Cerebellar nuclear complex (tissue), 1 donor: ENCODE measurements at places on chromosomes 3 and 15.
A peak's percentile ranks its signal among the peaks of the same experiment; 100 is the strongest.

DNA sequence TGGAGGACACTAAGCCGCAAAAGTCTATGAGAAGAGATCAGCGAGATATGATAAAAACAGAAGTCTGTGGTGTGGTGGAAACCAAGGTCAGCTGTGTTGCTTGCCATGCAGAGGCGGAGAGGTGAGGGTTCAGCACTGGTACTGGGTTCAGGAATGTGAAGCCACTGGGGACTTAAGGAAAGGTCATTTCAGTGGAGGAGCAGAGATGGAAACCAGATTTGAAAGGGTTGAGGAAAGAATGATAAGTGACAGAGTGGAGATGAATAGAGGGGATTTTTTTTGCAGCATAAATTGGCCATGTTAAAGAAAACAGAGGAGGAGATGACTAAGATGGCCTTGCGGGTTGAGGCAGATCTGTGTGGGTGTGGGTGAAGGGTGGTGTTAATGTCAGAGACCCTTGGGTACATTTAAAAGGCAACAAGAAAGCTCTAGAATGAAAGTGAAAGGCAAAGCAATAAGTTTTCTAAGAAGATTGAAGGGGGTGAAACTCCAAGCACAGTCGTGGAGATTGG is 265.5 kb downstream of the ADAMTSL3 start:
- DNase-seq, result no peak

GRCh38 chr3:123859177-123859576 is 25.0 kb downstream of the MYLK start:
- DNase-seq, result no peak

- no peak for DNase-seq
Observed at GRCh38 chr3:195208183-195208582, 62.8 kb downstream of the XXYLT1 start.

DNA sequence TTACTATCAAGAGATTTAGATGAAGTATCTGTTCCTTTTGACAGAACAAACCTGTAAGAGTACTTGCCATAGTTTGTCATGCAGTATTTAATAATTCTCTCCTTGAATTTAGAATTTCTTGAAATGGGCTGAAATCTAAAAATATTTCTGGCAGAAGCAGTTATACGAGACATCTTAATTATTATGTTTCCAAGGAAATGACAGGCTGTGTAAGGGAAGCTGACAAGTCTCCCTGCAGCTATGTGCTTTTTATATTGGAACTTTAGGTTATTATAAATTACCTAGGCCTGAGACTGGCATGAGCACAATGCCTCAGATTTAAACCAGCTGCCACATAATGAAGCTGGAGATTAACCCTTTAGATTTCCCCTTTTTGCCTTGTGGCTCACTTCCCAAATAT is 365.0 kb upstream of the EPHA6 start:
- DNase-seq, result no peak

DNA sequence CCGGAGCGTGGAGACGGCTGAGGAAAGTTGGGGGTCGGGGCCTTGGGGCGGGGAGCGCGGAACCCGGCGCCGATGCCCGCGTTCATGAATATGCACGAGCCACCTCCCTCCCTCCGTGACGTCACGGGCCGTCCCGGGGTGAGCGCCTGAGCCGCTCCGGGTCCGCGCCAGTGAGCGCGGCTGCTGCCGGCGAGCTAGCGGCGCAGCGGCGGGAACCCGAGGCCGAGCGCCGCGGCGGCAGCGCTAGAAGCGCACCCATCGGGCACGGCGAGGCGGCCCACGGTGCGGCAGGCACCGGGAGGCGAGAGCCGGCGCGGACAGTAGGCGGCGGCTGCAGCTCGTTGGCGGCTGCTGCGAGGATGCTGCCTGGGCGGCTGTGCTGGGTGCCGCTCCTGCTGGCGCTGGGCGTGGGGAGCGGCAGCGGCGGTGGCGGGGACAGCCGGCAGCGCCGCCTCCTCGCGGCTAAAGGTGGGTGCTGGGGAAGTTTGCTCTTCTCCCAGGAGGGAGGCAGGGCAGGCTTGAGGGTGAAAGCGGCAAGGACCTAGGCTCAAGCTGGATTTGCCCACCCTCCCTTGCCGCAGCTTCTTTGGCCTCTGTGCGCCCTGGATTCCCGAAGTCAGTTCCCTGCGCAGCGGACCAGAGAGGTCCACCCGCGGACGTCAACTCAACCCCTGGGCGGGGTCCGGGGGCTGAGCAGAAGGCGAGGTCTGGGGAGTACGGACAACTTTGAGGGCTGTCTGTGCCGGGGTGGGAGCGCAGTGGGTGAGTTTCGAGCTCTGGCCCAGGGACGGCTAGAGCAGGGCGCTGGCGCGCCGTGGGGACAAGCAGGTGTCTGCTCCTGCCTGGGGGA is at the start of gene CLSTN2:
TSS of gene CLSTN2 (plus strand) at position 170 of the 850 bp plus-strand sequence.
- no peak for DNase-seq

- no peak for DNase-seq
Observed at GRCh38 chr3:141070229-141070628, 19.1 kb downstream of the SPSB4 start.

DNA sequence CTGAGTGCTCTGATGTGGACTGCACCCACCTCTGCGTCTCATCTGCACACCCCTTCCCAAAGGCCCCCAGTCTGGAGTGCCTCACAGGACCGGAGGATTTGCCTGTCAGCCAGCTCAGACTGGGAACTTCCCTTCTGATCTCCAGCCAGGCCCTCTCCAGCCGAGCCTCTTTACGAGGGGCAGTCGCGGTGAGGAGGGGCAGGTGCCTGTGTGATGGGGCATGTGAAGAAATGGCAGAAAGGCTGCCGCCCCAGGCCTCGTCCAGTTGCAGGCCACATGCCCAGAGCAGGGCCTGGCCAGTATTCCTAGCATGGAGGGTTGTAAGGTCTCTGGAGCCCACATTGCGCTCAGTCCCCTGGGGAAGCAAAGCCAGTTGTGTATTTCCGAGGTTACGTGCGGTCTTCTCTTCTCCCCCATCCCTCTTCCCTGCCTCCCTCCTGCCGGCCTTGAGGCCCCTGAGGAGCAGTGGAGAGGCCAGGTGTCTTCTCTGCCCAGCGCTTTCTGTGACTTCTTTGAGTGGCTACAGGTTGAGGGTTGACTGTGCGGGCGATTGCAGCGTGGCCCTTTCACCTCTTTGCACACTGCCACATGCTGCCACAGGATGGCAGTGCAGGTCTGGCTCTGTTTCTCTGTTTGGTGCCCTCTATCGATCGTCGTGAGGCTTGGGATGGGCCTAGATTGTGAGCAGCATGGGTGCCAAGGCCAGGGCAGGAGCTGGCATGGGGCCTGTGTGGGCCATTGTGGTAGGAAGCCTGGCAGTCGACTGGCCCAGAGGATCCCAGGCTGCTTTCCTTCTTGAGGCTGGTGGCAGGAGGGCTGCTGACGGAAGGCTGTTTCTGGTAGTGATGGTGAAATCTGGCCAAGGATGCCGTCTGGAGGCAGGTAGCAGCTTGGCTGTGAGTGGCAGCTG is 5.3 kb downstream of the CLK3 start:
- peak; percentile 24 for DNase-seq

DNA sequence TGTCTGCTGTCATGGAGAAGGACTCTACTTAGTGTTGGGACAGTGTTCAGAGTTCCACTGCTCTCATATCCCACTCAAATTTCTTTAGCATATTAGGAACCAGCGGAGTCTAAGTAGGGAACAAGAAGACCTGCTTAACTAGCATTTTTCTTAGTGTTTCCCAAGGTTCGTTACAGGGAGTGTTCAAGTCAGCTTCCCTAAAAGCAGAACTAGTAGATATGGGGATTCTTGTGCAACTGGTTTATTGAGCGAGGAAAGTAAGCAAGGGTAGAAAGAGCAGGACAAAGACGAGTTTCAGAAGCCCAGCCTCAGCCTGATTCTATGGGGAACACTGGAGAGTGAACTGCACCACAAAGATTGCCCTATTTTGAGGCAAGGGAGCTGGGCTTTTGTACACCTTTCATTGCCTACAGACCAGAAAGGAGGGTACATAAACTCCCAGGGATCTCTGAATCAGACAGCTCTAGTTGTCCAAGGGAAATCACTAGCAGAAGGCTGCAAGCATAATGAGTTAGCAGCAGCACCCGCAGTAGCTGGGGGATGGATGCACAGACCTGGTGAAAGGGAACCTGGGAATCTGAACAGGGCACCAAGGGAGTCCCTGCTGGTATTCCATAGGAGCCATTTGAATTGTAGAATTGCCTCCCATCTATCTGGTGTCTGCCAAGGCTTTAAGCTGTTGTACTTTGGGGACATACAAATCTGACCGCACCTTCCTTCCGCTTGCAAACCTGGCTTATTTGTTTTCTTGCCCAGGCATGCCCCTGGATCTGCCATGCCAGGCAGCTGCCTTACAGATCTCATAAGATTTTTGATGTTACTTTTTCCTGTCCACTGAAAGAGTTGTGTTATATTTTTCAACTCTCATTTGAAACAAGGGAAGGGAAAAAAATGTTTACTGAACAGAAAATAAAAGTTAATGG is 15.1 kb downstream of the CMTM7 start:
- DNase-seq, result no peak

- DNase-seq, result no peak
Observed at GRCh38 chr3:167323572-167323971, 56.5 kb downstream of the ZBBX start.

DNA sequence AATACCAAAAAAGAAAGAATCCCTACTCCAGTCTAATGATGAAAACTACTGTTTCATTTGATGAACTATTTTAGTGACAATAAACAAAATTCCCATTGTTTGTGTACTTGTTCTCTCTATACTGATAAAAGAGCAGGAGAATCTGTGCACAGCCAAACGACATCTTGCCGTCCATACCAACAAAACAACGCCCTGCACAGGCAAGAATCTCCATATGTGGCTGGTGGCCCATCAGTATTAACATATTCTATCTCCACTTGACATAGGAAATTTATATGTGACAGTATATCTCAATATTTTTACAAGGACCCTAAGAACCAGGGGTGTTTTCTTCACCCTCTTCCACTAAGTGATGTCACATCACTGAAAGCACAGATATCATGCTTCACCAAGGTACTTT is 279.5 kb downstream of the ULK4 start:
- DNase-seq, result no peak

DNA sequence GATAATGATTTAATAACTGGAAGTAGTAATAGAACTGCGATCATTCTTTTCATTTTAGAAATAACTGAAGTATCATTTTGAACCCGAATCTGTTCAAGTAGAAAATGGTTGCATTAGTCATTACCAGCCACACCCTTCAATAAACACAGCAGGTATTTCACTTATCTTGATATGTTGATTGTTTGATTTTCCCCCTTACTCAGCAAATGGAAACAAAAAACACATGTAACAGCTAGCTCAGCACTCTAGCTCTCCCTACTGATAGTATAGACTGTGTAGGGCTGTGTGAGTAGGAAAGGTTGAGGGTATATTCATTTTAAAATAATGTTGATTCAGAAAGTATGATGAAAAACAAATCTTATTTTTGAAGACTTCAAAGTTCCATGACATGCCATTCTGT is 1.1 kb upstream of the GPR149 start:
- no peak for DNase-seq

DNA sequence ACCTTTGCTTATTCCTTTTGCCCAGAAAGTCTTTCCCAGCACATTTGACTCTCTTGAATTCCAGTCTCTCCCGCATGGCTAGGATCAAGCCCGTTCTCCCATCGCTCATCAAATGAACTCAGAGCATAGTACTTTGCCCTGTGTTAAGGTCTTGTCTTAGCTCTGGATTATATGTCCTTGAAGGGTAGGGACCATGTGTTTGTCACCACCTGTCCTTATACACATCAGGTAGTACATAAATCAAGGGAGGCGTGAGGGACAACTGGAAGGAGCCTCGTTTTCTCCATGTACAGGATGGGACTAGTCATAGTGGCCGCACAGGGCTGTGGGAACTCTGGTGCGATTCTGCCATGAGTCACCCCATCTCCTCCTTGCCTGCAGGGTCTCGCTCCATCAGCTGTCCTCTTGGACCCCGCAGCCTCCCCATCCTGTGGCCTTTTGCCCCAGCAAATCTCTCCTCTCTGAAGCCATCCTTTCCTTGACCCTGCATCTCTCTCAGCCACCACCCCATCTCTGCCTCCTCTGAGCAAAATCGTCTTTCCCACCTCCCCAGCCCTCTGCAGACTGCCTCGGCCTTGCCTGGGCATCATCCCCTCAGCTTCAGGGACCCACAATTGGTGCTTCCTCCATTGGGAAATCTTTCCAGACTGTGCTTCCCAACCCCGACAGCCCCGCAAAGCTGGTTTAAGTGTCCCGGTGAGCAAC is 33.4 kb upstream of the RAB6B start:
- DNase-seq, result no peak

DNA sequence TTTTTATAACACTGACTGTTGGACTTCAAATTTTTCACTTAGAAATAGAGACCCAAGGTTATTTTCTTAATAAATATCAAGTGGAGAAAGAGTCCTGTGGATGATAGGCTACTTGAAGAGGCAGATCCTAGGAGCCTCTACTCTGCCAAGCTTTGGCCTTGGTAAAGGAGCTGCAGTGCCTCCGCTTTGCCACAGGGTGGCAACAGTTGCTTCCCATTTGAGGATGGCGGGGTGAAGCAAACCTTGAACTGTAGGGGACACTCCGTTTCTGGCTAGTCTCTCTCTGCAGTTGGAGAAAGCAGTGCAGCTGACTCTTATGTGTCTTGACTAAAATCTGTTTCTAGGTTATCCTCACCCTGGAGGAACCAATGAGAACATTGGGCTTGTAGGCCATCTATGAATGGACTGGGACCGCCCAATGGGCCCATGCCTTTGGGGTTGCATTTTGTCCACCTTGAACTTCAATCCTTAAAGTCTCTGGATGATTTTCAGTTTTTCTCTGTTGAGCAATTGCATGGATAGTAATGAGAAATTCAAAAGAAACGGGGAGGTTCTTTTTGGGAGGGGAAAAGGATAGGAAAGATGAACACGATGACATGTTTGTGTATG is 9.8 kb downstream of the SCG5 start:
- no peak for DNase-seq

GRCh38 chr3:158709666-158710083 is 22.6 kb downstream of the RARRES1 start:
- DNase-seq, result no peak

GRCh38 chr15:44265757-44266156 is 22.8 kb upstream of the GOLM2 start:
- DNase-seq, result no peak

GRCh38 chr3:103513003-103513402 is 1078.2 kb downstream of the ZPLD1 start:
- no peak for DNase-seq

GRCh38 chr15:76994001-76994400 is 925 bp upstream of the PSTPIP1 start:
- DNase-seq, result no peak

GRCh38 chr3:66270701-66271100 is 49.9 kb downstream of the SLC25A26 start:
- DNase-seq, result no peak

- DNase-seq, result no peak
Observed at GRCh38 chr15:31458596-31459399, 132.2 kb downstream of the KLF13 start.

- DNase-seq, result no peak
Observed at GRCh38 chr15:37103163-37103435, 2.8 kb upstream of the MEIS2 start.

DNA sequence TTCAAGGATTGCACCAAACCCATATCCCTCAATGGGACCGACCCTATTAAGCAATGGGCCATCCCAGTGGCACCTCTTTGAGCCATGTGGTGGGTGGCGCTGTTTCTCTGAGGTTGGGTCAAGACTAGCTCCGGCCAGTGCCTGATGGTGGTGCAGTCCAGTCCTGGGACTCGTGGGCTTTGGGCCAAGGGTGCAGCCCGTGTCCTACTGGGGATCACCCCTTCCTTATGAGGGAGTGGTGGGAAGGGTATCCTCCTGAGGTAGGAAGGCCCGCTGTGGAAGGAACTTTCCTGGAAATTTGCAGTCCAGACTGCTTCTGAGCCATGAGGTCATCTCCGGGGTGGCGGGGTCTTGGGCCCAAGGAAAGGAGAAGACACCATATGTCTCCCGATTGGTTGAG is 231.6 kb downstream of the SNRPN start:
- DNase-seq, result no peak
